ENCODE measurements at places on chromosomes 7 and 10. TPM values are rescaled to one million over a fixed set of nuclear protein-coding genes. Genes with fewer than 3 reads are reported as not detected.

- no peak overlapping the region for H3K4me3 ChIP-seq
- H3K27me3 ChIP-seq, result no peaks in the 10 kb centered on the region
- H3K36me3 ChIP-seq, result no peaks in the 10 kb centered on the region
Measured at GRCh38 chr10:31765541-31765940, 163.1 kb downstream of the ARHGAP12 start.

GRCh38 chr7:98733036-98733435 lies 116.0 kb downstream of the NPTX2 start:
- no peak overlapping the region for H3K4me3 ChIP-seq
- no peak for DNase-seq
- H3K27me3 ChIP-seq, result no peaks in the 10 kb centered on the region
- H3K36me3 ChIP-seq, result no peaks in the 10 kb centered on the region

DNA sequence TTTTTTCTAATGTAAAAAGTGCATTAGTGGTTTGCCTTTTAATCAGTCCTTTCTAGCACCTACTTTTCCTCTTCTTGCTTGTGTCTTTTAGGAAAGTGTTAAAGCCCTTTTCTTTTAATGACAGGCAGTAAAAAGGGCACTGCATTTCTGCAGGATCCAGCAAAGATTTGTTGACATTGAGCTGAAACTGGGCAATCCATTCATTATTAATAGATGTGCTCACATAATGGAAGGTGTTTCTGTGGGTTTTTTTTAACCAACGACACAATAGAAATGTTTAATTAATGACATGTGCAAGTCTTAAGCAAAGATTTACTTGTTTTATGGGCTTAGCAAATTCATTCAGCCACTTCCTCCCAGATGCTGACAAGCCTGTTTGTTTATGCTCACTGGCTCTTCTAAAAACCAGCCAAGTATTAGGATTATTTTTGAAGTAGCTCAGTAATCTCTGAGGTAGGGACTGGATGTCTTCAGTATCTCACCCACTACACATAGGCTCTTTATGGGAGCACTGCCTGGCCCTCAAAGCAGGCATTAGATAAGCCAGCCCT lies 1201.1 kb downstream of the SORCS1 start:
- no peak overlapping the region for H3K4me3 ChIP-seq
- peak; percentile 43 for DNase-seq
- no peak overlapping the region for H3K27ac ChIP-seq
- H3K4me1 ChIP-seq, result no peaks in the 10 kb centered on the region
- no peaks in the 10 kb centered on the region for H3K27me3 ChIP-seq

- no peaks in the 10 kb centered on the region for H3K4me1 ChIP-seq
- no peaks in the 10 kb centered on the region for H3K36me3 ChIP-seq
- H3K27ac ChIP-seq, result no peak overlapping the region
- no peak overlapping the region for H3K4me3 ChIP-seq
- peaks cover 5% of the 10 kb centered on the region for H3K27me3 ChIP-seq
Measured at GRCh38 chr7:1322240-1323110, 89.8 kb downstream of the UNCX start.

GRCh38 chr7:148487912-148488311 lies 102.7 kb upstream of the C7orf33 start:
- DNase-seq, result peak; percentile 5
- H3K27ac ChIP-seq, result no peak overlapping the region
- no peaks in the 10 kb centered on the region for H3K4me1 ChIP-seq

DNA sequence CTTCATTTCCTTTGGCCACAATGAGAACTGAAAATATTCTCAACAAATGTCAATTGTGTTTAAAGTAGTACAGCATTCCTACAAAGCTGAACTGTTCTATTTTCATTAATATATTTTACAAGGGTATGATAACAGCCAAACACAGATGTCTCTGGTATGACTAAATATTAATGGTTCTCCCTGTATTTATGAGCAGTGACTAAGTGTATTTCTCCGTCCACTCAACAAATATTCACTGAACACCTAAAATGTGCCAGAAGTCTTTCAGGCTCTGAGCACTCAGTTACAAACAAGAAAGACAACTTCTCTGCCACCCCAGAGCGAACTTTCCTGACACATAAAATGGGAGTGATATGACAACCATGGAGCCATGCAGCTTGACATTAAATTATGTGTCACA lies 135.6 kb downstream of the VPS41 start:
- H3K4me1 ChIP-seq, result no peaks in the 10 kb centered on the region
- peaks cover 25% of the 10 kb centered on the region for H3K36me3 ChIP-seq
- H3K4me3 ChIP-seq, result no peak overlapping the region
- H3K27ac ChIP-seq, result no peak overlapping the region
- H3K27me3 ChIP-seq, result no peaks in the 10 kb centered on the region

DNA sequence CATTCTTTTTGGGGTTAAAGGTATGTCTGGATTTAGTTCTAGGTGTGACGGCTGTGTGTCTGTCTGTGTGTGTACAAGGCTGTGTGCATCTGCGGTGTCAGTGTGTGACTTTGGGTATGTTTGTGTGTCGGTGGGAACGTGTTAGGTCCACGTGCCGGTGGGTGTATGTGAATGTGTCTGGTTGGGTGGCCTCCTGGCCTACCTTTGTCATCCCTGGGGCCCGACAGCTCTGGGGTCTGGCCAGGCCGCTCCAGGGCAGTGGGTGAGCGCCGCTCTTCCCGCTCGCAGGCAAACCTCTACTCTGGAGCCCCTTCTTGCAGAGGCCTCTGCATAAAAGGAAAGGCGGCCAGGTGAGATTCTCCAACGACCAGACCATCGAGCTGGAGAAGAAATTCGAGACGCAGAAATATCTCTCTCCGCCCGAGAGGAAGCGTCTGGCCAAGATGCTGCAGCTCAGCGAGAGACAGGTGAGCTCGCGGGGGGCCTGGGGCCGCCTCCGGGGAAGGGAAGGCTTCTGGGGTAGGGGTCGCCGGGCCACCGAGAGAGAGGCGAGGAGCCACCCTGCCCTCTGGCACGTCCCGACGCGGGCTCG lies 2.4 kb downstream of the HHEX start:
- peaks cover 2% of the 10 kb centered on the region for H3K36me3 ChIP-seq
- H3K4me1 ChIP-seq, result no peaks in the 10 kb centered on the region
- peak overlapping the region; percentile 55 for H3K4me3 ChIP-seq
- H3K27ac ChIP-seq, result no peak overlapping the region
- no peak for DNase-seq
- H3K27me3 ChIP-seq, result peaks cover 79% of the 10 kb centered on the region

DNA sequence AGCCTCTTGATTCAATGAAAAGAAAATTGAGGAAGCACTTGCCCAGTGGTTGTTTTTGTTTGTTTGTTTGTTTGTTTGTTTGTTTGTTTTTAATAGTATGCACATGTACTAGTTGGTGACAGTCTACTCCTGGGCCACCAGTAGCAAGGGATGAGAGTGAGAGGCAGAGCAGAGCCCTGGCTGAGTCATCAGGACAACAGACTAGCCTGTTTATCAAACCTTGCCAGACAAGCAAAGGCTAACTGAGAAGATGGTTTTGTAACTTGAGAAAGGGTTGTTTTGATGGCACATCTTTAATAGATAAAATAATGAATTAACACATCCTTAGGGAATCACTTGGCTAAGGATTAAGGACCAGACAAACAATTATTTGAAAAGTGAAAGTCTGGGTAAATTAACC lies 78.1 kb downstream of the INHBA start:
- H3K4me3 ChIP-seq, result no peak overlapping the region
- no peaks in the 10 kb centered on the region for H3K36me3 ChIP-seq
- no peaks in the 10 kb centered on the region for H3K4me1 ChIP-seq
- no peaks in the 10 kb centered on the region for H3K27me3 ChIP-seq
- no peak overlapping the region for H3K27ac ChIP-seq

The CTBP2 gene
- total RNA-seq, result 80.6 TPM

The DPP6 gene
- total RNA-seq, result 1.3 TPM

The ZNF117 gene
- 11.7 TPM for total RNA-seq

Measured in lung (tissue), 17 donors.